ENCODE measurements at places on chromosomes 1 and 21.

DNA sequence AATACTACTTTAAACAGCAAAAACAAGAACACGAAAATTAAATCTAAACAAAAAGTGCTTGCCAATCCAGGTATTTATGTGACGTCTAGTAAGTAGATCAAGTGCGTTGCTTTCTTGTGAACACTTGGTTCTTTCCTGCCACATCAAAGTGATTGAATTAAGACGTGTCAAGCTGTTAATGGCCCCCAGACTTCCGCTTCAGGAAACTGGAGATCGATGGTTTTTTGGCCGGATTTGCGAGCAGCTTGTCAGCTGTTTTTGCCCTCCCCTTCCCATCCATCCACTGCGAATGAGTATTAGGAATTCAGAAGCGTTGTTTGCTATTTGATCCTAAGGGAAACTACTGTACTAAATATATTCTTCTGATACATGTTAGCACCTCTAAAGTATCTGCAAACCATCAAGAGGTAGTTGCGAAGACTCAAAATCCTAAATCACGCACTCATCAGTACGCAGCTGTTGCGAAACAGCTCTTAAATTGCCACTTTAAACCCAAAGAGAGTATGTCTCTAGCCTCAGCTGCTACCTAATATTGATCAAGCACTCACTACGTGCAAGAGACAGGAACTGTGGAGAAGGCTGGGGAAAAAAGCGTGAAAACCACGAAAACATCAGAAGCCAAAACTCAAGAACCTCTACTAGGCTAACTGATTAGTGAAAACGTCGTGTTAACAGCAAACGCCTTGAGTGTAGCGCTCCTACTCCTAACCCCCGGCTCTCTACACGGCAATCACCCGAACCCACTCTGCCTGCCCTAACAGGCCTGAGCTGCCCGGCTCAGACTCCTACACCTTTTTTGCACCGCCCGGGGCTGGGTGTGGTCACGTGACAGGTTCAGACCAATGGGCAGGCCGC is 473 bp upstream of the BRDT start:
- H3K27me3 ChIP-seq = peaks cover 2% of the 10 kb centered on the region
- no peak overlapping the region for H3K27ac ChIP-seq
- H3K4me3 ChIP-seq = no peak overlapping the region
- no peaks in the 10 kb centered on the region for H3K36me3 ChIP-seq
- DNase-seq = no peak
- H3K4me1 ChIP-seq = no peaks in the 10 kb centered on the region

- peak overlapping the region; percentile 66 for H3K27ac ChIP-seq
- H3K36me3 ChIP-seq = peaks cover 61% of the 10 kb centered on the region
- no peaks in the 10 kb centered on the region for H3K27me3 ChIP-seq
- DNase-seq = no peak
Measured at GRCh38 chr1:154178013-154178412, 13.9 kb downstream of the TPM3 start.

DNA sequence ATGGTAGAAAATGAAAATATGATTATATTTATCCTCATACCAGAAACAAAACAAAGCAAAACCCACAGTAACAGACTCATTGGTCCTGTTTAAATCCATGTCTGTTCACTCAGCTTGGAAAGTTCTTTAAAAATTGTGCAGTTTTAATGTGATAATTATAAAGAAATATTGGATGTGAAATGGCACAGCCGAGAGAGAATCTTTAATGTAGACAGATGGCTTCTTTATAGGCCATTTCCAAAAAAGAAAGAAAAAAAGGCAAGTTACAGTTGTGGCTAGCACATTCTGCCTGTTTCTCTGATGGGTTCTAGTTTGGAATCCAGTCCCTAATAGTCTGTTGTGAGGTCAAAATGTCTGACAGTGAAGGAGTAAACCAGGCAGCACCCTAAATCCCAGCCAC is 62.0 kb downstream of the SH3BGR start:
- H3K4me1 ChIP-seq = peaks cover 1% of the 10 kb centered on the region
- H3K27ac ChIP-seq = no peak overlapping the region
- no peak for DNase-seq
- no peak overlapping the region for H3K4me3 ChIP-seq
- peaks cover 3% of the 10 kb centered on the region for H3K27me3 ChIP-seq
- H3K36me3 ChIP-seq = no peaks in the 10 kb centered on the region

DNA sequence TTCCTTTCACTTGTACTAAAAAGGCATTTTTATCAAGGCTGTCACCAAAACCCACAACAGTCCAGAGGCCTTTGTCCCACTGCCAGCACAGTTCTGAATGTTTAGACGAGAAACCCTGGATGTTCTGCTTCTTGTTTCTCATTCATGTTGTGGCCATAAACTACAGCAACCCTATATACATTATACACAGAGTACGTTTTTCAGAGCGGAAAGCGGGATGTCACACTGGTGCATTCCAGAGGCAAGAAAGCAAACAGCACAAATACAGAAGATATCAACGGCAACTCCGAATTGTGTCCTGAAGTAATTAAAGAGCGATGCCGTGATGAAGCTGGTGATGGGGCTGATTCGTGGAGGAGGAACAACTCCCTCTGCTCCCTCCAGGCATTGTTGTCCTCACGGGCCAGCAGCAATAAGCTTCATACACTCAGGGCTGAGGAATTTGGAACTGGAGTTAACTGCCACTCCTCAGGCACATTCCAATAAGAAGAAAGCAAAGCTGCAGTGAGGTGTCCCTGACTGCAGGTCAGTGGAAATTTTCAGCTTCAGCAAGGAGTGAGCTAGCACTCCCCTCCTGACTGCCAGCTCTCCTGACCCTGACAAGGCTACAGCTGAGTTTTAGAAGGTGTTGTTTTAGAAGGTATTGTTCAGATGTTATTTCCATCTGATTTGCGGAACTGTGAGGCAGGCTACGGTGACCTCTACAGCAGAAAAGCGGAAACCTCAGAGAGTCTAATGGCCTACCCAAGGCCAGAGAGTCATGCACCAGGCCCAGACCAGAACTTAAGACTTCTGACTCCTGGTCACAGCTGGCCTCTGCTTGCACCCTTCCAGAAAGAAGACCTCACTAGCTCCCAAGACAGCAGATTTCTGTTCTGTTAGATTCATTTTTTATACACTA is 149.0 kb downstream of the TGFBR3 start:
- H3K4me1 ChIP-seq = peaks cover 1% of the 10 kb centered on the region
- DNase-seq = no peak
- H3K36me3 ChIP-seq = no peaks in the 10 kb centered on the region
- H3K27ac ChIP-seq = no peak overlapping the region

GRCh38 chr1:175385316-175385715 is 192.7 kb upstream of the KIAA0040 start:
- no peaks in the 10 kb centered on the region for H3K27me3 ChIP-seq
- no peaks in the 10 kb centered on the region for H3K36me3 ChIP-seq
- DNase-seq = no peak

DNA sequence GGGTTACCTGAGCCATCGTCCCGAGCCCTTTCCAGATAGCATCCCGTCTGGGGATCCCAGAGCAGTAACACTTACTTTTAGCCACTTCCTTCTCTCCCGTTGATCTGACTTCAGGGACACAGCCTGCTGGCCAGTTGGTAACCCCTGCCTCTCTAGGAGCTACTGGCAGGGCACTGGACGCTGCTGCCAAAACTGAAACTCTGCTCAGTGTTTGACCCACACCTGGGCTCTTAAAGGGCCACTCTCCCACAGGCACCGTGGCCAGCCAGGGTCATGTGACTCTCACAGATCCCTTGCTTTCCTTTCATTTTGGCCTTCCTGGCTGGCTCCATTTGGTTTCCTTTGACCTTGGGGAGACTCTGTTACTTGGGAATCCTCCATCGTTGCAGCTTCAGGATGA is at the start of gene PIGR:
Gene PIGR (minus strand): TSS at position 206 of the 400 bp plus-strand sequence. CDS start 5,935 bp downstream, outside the sequence.
- no peak within 1 kb of the TSS for H3K4me3 ChIP-seq
- no peaks in the 10 kb centered on the region for H3K36me3 ChIP-seq
- H3K27me3 ChIP-seq = peaks cover 14% of the 10 kb centered on the region
- no peak within 1 kb of the TSS for H3K27ac ChIP-seq
- H3K4me1 ChIP-seq = peaks cover 10% of the 10 kb centered on the region
- DNase-seq = no peak
